RWPE1 (cell line): ENCODE measurements at places on chromosomes 5 and 9.
A peak's percentile ranks its signal among the peaks of the same experiment; 100 is the strongest.

DNA sequence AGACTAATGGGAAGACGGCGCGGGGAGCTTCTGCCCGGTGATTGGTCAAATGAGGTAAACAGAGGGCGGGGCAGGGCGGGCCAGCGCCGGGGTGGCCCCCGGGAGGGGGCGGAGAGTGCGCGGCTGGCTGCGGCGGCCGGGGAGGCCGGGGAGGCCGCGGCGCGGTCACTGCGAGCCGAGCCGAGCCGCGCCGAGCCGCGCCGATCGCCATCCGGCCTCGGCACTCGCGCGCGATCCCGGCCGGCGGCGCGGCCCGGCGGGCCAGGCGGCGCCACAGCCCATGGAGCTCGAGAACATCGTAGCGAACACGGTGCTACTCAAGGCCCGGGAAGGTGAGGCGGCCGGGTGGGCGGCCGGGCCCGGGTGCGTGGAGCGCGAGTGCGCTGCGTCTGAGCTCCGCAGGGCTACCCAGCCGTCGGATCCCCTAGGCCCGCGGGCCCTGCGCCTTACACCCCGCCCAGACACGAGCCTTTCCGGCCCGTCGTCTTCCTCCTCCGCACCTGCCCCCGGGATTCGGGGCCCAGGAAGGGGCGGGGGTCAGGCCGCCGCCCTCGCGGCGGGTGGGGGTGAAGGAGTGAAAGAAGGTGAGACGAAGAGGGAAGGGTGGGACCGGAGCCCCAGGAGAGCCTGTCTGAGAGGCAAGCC, at the start of gene GRK6:
Gene GRK6 (plus strand): TSS at position 111 of the 645 bp plus-strand sequence. CDS start 170 bp downstream, at position 281.
- DNase-seq, result peak; percentile 67

- DNase-seq, result no peak
These were observed 301.3 kb downstream of the CSNK1G3 start for GRCh38 chr5:123813264-123813663.

DNA sequence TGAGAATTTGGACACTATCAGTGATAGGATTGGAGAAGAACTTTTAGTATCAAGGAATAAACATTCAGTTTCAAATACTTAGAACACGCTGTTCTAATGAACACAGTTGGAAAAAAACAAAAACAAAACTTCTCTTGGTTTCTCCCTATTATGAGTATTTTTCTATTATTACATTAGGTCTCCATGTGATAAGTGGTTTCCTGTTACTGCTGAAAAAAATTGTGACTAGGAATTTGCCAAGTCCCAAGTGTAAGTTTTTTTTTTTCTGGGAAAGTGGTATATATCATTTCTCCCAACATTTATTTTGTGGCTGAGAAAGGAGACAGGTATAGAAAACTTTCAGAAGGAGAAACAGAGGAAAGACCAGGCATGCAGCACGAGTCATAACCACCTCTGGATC, 41.1 kb downstream of the PCSK1 start:
- no peak for DNase-seq

DNA sequence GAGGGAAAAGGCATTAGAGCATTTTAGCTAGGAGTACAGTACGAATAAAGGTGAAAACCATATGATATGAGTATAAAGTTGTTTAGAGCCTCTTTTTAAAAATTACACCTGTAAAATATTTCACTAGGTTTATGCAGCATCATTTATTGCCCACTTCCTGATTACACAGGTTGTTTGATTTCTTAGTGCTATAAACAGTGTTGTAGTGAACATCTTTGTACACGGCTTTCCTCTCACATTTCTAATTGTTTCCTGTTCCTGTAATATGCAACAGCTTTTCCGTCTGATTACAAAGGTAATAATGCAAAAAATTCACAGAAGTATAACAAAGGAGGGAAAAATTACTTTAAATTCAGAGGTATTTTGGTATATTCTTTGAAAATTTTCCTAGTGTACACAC, 13.0 kb downstream of the STOM start:
- no peak for DNase-seq

DNA sequence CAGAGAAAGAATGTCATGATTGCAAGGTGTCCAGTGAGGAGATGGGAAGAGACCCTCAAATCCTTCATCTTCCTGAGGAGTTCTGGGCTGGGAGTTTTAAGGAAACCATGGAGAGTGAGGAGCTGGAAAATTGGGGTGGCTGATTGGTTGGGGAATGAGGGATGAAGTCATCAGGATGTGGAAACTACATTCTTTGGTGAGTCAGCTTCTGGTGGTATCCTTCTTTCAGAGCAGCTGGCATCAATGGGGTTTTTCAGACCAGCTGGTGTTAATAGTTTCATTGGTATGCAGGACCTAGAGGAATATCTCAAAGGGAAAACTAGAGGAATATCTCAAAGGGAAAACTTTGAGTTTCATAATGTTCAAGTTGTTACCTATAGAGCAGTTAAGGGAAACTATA, 45.2 kb downstream of the RNF180 start:
- DNase-seq, result peak; percentile 65

- DNase-seq, result no peak
These were observed 478.4 kb downstream of the ACTL7B start for GRCh38 chr9:108377382-108377781.

GRCh38 chr5:95375591-95375990, 15.6 kb upstream of the FAM81B start:
- no peak for DNase-seq

DNA sequence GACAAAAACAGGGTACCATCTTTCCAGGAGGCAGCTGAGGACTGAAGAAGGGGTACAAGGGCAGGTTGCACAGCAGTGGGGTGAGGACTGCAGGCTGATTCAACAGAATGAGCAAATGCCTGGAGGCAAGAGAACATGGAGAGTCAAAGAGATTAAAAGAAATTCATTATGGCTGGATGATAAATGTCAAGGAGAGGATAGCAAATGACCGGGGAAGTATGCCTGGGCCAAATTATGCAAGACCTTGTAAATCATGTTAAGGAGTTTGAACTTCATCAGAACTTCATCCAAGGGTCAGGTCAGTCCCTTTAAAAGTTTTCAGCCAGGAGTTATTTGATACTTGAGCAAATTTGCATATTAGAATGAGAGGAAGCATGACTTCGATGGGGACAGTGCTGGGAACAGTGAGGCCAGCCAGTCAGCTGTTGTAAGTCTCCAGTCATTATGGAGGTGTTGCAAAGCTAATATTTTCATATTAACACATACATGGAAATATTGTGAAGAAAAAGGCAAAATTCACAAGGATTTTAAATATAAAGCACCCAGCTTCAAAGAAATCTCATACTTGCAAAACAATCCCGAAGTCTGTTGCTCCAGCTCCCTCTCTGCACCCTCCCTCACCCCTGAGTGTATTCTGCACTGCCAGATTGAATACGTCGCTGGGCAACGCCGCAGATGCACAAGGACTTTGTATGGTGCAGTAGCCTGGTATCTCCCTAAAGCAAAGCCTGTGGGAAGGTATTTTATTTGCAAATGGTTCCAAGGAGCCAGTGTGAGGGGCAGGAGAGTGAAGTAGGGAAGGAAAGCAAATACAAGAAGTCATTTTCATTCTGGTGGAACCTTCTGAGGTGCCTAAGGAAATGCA, 509.8 kb upstream of the TLE4 start:
- peak; percentile 20 for DNase-seq

DNA sequence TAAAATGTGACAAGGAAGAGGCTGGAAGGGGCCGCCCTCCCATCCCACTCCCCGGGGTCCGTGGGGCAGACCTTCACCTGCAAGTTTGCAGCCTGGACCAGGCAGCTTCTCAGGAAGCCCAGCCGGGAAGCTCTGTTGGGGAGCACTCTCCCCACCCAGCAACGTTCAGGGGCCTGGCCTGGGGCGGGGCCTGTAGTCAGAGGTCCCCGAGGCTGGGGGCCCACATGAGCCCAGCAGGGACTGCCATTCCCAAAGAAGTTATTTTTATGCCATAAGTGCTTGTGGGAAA, 32.7 kb upstream of the NOTCH1 start:
- DNase-seq, result no peak

GRCh38 chr5:176995896-176996767, 10.4 kb downstream of the UIMC1 start:
- no peak for DNase-seq

DNA sequence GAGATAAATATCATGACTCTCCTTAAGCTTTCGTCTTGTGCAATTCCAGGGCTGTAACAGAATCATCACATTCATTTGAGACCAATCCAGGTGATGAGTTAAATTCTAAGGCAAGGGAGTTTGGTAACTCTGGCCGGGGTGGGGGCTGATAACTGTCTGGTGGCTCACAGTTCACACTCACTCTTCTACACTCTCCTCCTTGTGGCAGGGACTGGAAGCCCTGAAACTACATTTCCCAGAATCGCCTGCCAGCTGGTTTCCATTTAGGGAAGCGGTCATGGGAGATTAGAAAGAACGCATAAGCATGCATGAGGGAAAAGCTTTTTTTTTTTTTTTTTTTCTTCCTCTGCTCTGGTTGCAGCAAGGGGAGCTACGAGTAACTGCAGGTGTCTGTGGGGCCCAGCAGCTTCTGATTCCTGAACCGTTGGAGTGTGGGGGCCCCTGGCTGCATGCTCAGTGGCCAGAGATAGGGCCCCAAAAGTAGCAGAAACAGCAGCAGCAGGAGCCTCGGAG, 154.8 kb upstream of the TBC1D2 start:
- peak; percentile 50 for DNase-seq

DNA sequence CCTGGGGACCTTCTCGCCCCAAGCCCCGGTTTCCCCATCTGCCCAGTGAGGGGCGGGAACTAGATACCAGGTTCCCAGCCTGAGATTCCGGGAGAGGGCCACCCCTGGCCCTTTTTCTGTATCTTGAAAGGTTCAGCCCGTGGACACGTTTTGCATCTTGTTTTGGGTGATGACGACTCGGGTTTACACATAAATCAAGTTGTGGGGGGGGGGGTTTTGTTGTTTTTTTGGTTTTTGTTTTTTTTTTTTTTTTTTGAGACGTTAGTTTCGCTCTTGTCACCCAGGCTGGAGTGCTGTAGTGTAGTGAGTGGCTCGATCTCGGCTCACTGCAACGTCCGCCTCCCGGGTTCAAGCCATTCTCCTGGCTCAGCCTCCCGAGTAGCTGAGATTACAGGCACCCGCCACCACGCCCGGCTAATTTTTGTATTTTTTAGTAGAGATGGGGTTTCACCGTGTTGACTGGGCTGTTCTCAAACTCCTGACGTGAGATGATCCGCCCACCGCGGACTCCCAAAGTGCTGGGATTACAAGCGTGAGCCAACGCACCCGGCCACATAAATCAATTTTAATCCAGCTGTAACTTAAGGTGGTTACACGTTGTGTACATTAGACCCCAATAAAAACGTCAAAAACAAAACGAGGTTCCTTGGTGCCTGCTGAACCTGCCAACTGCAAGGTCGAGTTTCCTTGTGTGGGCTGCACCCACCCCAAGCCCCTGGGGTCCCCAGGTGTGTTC, 1.1 kb upstream of the BRD3 start:
- DNase-seq, result no peak

DNA sequence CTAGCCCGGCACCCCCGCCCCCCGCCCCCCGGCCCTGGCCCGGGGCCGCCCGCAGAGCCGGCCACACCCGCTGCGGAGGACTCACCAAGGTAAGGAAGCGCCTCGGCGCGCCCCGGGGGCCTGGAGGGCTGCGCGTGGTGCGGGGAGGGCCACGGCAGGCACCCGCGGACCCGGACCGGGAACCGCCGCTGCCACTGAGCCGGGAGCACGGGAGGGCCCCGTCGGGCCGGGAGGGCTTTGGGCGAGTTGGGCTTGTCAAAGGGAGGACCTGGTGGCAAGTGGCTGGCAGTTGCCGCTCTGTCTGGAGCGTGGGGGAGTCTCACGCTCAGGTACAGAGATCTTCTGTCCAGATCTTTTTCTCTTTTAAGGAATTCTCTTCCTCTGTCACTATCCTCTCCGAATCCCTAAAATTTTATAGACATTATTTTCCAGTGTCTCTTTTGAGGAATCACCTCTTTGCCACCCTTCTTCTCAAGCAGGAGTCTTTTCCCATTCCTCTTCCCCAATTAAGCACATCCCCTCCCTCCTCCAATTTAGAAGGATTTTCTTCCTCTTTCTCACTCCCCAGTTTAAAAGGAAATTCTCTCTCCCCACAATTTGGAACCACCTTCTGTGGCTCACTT, 11.3 kb upstream of the LHX2 start:
- no peak for DNase-seq

- DNase-seq, result no peak
These were observed 11.1 kb upstream of the TCF7 start for GRCh38 chr5:134103397-134103796.

- no peak for DNase-seq
These were observed 45.0 kb downstream of the TENT4A start for GRCh38 chr5:6758236-6758635.

- no peak for DNase-seq
These were observed 41.8 kb upstream of the FGF1 start for GRCh38 chr5:142727735-142728047.

- DNase-seq, result no peak
These were observed 31.0 kb upstream of the SHISAL2B start for GRCh38 chr5:64659289-64659688.

DNA sequence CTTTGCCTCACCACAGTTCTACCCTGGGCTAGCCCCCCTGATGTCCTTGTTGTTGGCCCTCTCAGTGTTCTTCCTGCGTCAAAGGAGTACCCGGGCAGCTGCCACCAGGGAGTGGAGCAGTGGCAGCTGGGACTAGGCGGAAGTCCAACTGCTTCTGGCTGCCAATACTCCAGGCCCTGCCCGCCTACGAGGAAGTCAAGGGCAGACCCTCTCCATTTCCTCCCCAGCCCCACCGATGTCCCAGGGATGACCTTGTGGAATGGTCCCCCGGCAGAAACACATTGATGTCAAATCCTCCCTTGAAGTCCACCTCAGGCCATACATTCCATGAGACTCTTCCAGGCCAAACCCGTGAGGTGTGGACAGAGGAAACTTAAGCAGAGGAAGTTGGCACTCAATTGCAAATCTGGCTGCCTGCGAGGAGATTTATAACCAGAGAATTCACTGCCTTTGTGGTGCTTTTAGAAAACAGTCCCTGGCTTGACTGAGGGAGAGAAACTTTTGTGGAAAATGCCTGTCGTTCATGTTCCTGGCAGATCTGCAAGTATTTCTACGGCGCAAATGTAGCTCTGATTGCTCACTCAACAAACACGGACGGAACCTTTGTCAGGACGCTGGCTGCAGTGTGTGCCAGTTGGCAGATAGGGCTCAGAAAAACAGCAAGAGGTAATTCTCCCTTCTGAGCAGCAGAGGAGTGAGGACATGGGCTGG, 339.7 kb downstream of the RAB3C start:
- no peak for DNase-seq

DNA sequence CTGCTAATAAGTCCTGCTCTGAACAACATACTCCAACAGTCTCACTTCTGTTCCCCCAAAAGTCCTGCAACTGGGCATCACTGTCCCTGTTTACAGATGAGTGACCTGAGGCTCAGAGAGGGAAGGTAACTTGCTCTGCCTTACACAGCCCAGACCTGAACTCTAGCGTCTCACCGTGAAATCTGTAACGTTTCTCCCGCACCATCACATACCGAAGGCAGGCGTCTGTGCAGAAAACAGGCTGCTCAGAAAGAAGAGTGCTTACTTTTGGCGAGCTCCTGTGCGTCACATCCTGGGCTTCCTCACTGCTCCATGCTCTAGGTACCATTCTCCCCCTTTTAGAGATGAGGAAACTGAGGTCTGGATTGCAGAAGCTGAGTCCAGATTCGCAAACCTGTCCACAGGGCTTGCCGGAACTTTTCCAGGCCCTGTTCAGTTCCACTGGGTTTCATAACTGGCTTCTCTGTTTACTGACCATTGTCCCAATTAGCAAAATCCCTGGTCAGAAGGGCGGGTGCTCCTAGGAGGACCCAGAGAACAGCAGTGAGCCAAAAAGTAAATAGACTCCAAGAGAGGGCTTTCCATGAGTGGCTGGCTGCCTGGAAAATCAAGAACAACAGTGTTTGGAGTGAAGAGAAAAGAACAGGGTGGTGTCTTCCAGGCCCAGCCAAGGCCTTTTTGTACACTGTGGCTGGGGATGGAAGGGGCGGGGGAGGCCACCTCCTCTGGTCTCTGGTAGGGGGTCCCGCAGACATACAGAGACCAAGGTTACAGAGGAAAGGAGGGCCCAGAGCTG, 27.1 kb downstream of the GSN start:
- DNase-seq, result no peak
